ENCODE measurements at places on chromosomes 5 and 9.

- DNase-seq = no peak
These were observed 203.3 kb downstream of the ADAMTS12 start for GRCh38 chr5:33688526-33688925.

GRCh38 chr9:16744394-16744793 is 126.1 kb downstream of the BNC2 start:
- DNase-seq = no peak

DNA sequence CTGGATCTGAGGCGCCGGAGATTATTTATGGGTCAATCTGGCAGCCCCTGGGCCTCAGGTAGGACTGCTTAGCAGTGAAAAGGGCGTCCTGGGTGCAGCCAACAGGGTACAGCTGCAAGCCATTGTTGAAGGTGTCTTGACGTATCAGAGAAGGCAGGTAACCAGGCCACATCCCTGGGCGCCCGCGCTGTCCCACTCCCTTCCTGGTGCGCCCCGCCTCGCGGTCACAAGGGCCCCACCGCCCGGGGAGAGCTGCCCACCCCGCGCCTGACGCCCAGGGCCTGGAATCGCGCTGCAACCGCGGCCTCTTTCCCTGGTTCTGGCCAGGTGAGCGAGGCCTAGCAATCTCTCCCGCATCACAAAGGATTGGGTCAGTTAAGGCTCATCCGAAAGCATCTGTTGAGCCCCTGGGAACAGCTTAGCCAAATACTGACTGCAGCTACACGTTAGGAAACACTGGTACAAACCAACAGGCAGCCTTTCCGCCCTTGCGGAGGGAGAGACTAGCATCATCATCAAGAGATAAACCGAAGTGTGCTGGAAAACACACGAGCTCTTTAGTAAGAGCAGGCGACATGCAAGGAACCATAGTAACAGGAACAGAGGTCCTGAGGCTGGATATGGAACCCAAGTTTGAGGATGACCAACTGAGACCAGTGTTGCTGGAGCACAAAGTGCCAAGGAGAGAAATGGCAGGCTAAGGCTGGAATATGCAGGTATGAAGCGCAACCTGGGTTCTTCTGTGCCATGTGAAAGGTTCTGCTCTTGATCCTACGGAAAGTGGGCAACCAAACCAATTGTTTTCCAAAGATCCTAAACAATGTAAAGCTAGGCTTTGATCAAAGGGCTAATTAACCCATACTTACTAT is 3.6 kb downstream of the RPS23 start:
- DNase-seq = no peak

GRCh38 chr9:136289651-136290507 is 14.0 kb downstream of the CCDC187 start:
- DNase-seq = no peak

DNA sequence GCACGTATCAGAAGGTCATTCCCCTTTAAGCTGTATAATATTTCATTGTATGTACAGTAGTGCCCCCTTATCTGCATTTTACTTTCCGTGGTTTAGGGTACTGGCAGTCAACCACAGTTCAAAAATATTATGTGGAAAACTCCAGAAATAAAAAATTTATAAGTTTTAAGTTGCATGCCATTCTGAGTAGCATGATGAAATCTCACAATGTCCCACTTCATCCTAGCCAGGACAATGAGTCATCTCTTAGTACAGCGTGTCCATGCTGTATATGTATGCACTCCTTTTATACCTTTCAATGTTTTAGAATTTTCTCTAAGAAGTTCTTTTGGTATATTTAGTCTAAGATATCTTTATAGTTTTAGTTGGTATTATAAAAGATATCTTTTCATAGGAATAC is 115.0 kb upstream of the HAND1 start:
- no peak for DNase-seq

GRCh38 chr9:134932606-134933005 is 14.9 kb upstream of the FCN1 start:
- DNase-seq = no peak

- DNase-seq = no peak
These were observed 21.0 kb downstream of the TSC1 start for GRCh38 chr9:132923346-132923902.

DNA sequence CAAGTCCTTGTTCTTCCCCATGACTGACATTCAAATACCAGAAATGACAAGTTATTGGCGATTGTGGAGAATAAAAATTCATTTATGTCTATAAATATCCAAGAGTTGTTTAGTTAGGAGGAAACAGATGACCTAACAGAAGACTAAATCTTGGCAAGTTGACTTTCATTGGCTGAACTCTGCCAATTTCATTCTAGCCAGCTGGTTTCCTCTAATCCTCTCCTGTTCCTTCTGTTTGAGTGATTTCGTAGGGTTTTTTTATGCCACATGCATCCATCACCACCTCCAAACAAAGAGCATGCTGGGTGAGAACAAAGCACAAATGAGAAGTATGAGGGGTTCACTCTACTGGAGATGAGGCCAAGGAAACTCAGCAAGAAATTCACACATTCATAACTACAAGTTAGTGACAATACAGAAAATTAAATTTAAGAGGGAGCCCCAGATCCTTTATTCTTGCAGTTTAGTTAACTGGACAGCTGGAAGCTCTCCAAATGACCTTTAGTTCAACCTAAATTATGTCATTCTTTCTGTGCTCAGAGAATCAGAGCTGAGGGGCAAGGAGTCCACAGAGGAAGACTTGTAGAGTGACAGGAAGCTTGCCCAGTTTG is 932.0 kb downstream of the TLE4 start:
- no peak for DNase-seq

- DNase-seq = no peak
These were observed 30.2 kb downstream of the EFCAB9 start for GRCh38 chr5:172223901-172224873.

GRCh38 chr5:148968311-148968710 is 94.6 kb downstream of the SH3TC2 start:
- DNase-seq = no peak

- peak; percentile 50 for DNase-seq
These were observed 7.4 kb upstream of the PPP3R2 start for GRCh38 chr9:101601904-101602765.

DNA sequence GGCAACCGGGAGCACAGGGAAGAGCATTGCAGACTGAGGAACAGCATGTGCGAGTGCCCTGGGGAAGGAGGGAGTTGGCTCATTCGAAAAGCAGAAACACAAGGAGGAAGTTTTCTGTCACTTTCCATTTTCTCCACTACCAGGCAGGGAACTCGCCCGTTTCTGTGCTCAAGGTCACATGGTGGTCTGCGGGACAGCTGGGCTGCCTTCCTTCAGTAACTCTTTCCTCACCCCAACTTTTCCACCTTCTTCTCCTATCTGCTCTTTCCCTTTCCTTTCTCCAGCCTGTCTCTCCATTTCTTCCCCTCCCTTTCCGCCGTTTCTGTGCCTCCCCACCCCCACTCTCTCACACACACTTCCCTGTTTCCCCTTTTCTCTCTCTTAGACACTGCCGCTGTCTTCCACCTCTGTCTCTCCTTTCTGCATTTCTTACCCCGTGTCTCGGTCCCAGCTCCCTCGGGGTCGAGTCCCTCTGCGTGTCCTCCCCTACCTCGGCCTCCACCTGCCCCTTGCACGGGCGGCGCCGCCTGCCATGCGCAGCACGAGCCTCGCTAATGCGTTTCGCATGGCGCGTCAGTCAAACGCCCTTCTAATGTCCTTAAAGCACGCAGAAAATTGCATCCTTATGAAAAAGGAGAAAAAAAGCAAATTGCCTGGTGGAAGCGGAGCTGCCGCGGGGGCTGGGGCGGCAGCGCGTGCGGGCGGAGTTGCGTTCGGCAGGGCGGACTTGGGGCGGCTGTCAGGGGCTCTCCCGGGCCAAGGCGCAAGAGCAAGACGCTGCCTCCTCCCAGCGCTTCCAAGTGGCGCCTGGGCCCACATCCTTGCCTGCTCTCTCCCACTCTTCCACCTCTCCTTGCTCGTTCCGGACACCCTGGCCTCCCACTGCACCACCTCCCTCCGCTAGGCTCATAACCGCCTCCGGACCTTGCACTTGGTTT is 9.5 kb downstream of the BARX1 start:
- DNase-seq = no peak

DNA sequence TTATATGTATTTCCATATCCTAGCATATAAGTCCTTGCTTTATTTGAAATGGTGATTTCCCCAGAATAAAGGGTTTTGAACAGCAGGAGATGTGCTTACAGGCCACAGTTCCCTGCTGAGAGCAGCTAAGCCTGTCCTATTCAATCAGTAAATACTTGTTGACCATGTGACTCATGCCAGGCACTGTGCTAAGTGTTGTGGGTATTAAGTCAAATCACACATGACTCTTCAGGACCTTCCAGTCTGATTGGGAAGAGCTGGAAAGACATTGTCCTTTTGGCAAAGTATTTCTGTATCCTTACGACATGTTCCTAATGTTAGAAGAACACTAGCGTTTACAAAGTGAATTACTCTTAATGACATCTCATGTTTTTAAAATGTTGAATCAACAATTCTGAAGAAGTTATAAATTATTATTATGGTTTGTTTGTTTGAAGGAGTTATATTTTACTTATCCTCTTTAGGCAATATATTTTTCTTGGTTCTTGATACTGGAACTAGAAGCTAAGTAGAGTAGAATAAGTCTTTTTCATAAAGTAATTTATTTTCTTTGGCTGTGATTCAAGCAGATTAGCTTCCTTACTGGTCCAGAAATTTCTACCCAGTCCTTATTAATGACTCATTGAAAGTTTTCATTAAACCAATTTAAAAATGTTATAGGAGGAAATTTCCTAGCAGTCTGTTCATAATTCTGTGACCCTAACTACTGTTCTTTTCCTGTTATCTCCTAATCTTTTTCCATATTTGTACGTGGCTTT is 82.1 kb downstream of the GAPVD1 start:
- DNase-seq = peak; percentile 53

DNA sequence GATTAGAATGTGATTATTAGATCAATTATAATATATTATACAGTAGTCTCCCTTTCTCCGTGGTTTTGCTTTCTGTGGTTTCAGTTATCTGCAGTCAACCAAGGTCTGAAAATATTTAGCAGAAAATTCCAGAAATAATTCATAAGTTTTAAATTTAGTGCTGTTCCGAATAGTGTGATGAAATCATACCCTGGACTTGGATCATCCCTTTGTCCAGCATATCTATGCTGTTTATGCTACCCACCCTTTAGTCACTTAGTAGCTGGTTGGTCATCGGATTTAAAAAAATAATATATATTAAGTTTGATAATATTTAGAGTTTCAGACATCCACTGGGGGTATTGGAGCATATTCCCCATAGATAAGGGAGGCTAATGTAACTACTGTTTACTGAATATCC is 19.6 kb downstream of the RMI1 start:
- DNase-seq = no peak

- DNase-seq = no peak
These were observed 5.3 kb upstream of the ZNF367 start for GRCh38 chr9:96423322-96423984.

DNA sequence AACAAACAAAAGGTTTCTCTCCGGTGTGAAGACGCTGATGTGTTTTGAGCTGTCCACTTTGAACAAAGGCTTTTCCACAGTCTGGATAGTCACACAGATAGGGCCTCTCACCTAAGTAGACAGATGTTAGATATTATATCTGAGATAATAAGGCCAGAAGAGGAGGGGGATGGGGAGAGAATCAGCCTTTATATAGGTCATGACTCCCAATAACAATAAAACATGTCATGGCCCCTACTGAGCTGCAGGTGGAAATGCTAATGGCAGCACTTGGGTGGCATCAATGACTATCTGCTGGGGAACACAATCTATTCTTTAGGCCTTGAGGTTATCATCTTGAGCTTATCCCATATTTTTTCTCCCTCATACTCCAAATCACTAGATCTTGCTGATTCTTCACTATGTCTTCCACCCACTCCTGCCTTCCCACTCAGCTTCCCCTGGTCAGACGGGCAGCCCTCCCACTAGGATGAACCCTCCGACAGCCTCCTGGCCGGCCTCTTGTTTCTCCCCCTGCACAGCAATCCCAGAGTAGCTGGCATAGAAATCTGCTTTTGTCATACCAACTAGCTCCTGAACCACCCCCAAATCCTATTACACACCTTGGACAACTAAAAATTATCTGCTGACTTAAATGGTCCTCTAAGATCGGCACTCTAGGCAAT is 11.5 kb upstream of the SLC35D2 start:
- DNase-seq = peak; percentile 49

DNA sequence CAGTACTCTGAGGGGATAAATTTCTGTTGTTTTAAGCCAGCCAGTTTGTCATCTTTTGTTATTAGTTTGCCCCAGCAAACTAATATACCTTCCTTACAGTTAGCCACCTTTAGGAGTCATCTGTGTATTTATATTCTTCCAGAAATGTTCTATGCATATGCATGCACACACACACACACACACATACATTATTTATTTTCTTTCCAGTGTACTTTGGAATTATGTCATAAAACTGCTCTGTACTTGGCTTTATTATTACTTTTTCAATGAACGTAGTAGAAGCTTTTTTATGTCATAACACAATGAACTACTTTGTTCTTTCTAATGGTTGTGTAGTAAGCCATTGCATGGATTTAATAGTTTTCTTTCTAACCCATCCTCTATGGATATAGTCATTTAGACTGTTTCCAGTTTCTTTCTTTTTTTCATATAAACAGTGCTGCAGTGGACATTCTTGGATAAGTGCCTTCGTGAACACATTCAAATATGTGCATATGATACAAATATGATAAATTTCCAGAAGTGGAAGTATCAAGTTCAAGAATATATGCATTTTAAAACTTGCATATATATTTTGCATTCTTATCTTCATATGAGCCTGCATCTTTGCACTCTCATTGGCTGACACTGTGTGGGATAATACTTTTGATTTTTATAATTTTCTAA is 26.6 kb upstream of the DAB2 start:
- no peak for DNase-seq

GRCh38 chr5:33309536-33310345 is 131.0 kb upstream of the TARS1 start:
- DNase-seq = no peak

GRCh38 chr9:84921175-84921574 is 251.6 kb downstream of the NTRK2 start:
- no peak for DNase-seq

DNA sequence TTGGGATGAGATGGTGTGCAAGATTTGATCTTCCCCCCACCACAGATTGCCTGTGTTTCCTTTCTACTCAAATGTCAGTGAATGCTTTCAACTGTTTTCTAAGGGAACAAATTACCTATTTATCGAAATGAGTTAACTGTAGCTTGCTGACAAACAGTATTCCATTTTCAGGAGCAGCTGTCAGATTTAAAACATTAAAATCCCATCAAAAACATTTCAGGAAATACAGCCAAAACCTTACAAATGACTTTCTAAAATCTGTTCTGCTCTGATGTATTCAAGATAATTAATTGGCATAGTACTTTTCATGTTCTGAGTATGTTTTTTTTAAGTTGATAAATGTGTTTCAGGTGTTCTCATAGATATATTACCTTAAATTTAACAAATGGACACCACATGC is 158.0 kb upstream of the DMRTA1 start:
- DNase-seq = no peak

- DNase-seq = peak; percentile 54
These were observed 1.4 kb downstream of the RALGPS1 start for GRCh38 chr9:126915846-126916543.

DNA sequence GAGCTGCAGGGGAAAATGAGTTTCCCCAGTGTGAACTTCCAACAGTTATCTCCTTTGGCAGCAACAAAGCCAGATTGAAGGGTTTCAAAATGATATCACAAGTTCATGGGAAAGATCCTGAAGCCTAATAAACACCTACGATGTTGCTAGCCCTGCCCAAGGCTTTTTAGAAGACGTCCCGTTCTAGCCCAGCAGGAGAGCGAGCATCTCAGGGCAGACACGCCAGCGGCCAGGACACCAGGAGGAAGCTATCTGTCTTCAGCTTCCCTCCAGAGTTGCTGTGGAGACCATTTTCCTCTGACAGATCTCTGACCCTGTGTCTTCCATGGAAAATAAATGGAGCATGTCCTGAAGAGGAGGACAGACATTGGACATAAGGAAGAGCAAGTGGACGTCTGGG is 98.4 kb downstream of the FBXO38 start:
- no peak for DNase-seq
